ENCODE measurements at places on chromosomes 11 and 22. TPM values are rescaled to one million over a fixed set of nuclear protein-coding genes. Genes with fewer than 3 reads are reported as not detected.

The SPON1 gene
- 80.2 TPM for total RNA-seq

The SLC22A12 gene
- not detected for total RNA-seq

The SULT4A1 gene
- total RNA-seq = 0.25 TPM

- DNase-seq = no peak
These were observed at the start of gene POU2AF1 for GRCh38 chr11:111378861-111379601. TSS of gene POU2AF1 (minus strand) at chr11:111379275. CDS start at chr11:111379177, 98 bp downstream.

GRCh38 chr11:1352696-1353382 lies 36.9 kb upstream of the BRSK2 start:
- no peak for DNase-seq

DNA sequence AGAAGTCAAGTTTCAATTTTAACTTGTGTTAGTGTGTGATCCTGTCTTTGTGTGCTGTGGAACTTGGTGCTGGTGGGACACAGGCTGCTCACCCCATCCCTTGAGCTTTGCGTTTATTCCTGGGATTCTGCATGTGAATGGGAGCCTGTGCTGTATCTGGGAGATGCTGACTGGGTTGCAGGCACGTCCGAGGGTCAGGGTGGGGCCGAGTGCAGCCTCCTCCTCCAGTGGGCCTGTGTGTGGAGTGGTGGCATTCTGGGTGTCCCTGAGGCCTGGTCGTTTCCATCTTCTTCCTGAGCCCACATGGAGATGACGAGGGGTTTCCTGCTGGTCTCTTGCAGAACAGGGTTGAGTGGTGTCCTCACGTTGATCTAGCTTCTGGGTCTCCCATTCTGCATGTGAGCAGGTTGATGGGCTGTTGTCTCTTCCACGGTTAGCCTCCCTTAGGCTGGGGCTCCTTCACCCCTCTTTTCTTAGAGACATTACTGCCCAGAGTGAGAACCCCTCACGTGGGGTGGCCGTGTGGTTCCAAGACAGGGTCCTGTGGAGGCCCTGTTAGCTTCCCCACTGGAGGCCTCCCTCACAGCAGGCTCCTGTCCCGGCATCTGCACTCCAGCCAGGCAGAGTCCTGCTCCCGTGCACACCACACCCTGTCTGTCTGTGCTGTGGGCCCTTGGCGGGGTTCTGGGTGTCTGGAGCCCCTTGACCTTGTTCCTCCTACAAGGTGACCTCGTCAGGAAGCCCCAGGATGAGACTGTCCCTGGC lies 4.9 kb downstream of the PTDSS2 start:
- DNase-seq = no peak
